Progenitor cell of endocrine pancreas (in vitro differentiated cells): ENCODE measurements at places on chromosomes 16 and 17.

DNA sequence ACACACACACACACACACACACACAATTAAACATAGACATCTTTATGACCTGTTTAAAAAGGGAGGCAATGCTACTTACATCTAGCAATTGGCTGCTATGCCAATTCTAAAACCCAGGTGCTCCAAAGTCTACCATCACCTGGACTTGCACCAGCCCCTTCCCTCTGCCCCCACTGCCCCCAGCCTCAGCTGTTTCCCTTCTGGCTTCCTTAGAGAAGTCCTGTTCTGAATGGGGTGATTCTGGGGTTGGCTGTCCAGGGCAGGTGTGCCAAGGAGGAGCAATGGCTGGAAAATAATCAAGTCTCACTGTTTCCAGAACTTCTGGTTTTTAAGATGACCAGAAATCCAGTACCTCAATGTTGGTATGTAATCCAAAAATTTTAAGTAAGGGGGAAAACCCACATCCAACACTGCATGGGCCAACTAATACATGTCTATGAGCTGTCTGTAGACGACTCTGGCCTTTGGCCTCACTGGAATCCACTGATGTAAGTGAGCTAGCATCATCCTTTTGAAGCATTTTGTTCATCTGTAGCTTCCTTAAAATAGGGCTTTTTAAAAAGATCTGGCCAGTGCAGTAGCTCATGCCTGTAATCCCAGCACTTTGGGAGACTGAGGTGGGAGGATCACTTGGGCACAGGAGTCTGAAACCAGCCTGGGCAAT, 2.1 kb downstream of the IFT20 start:
- no peak for DNase-seq

- DNase-seq = no peak
Measured at GRCh38 chr16:69632828-69633227, 67.1 kb downstream of the NFAT5 start.

DNA sequence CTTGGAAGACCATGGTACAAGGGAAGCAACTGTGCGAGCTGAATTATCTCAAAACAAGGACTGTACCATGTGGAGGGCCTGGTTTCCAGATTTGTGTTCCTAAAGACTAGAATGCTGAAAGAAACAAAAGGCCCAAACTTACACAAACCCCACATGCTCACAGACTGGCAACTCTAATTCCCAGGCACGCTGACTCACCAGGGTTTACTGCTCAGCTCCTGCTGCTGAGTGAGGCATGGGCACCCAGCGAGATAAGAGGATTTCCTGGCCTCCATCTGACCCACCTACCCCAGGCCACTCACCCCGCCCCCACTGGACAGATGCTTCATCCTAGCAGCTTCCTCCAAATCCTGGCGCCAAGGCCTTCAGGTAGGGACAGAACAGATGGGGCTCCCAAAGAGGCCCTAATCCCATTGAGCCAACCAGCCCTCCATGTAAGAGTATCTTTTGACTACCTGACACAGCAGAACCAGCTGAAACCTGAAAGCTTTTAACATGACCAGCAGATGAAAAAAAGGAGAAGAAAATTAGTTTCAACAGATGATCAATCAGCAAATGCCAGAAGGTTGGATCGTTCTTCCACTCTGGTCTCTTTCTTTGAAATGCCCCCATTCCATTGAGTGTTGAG, 33.9 kb downstream of the DCUN1D3 start:
- no peak for DNase-seq

GRCh38 chr16:10485698-10486382, 94.6 kb downstream of the EMP2 start:
- DNase-seq = no peak

- no peak for DNase-seq
Measured at GRCh38 chr16:89120921-89121351, 27.3 kb downstream of the ACSF3 start.

GRCh38 chr16:51523400-51523799, 372.3 kb upstream of the SALL1 start:
- no peak for DNase-seq

GRCh38 chr17:72850410-72851118, 241.9 kb downstream of the SLC39A11 start:
- no peak for DNase-seq

DNA sequence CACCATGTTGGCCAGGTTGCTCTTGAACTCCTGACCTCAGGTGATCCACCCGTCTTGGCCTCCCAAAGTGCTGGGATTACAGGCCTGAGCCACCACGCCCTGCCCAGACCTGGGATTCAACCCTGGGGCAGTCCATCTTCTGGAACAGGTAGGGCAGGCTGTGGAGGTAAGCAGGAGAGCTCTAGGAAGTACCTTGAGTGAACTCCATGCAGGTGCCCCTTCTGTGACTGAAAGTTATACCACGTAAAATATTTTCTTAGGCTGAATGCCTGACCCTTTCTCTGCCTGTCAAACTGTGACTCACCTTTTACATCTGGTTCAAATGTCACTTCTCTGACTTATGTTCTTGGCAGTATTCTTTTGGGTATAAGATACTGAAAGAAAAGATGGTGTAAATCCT, 86.7 kb upstream of the ELAC2 start:
- no peak for DNase-seq

GRCh38 chr17:10226930-10227695, 28.7 kb upstream of the GAS7 start:
- DNase-seq = peak; percentile 19

- DNase-seq = no peak
Measured at GRCh38 chr16:67024384-67025209, 4.4 kb upstream of the CBFB start.

- DNase-seq = no peak
Measured at GRCh38 chr16:56632156-56632847, at the start of gene MT1M. MT1M (plus strand) TSS chr16:56632659; CDS start chr16:56632732, 73 bp downstream.

DNA sequence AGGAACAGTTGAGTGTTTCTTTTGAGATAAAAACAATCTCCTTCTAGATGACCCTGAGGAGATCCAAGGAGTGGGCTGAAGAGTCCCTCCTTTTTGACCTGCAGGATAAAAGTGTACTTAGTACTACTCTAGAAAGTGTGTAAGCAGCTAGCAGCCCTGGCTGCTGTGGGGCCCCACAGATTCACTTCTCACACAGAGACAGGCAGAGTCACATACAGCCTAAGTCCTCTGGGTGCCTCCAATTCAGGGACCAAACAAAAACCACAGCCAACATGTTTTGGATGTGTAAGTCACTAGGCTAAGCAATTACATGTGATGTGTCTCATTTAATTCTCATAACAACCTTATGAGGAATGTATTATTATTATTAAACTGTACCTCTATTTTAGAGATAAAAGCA, 97.1 kb downstream of the TMEM100 start:
- no peak for DNase-seq

GRCh38 chr17:27818401-27819105, 18.2 kb upstream of the NOS2 start:
- DNase-seq = no peak

DNA sequence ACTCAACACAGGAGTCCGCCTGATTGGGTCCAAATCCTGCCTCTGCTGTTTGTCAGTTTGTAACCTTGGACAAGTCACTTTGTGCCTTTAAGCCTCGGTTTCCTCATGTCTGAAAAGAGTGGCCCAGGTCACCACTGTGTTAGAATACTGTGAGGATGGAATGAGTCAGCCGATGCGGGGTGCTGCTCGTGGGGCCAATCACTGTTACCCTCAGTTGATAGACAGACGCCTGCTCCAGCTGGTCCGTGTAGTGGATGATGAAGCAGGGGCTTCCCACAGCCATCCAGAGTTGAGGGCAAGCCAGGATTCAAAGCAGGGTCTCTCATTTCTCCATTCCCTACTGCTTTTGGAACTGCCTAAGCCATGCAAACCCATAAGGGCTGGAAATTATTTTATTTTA, 5.8 kb downstream of the FBXL19 start:
- no peak for DNase-seq

GRCh38 chr17:33684735-33685134, 391.6 kb upstream of the ASIC2 start:
- no peak for DNase-seq

- DNase-seq = no peak
Measured at GRCh38 chr17:41382394-41382793, 288 bp upstream of the KRT34 start.

DNA sequence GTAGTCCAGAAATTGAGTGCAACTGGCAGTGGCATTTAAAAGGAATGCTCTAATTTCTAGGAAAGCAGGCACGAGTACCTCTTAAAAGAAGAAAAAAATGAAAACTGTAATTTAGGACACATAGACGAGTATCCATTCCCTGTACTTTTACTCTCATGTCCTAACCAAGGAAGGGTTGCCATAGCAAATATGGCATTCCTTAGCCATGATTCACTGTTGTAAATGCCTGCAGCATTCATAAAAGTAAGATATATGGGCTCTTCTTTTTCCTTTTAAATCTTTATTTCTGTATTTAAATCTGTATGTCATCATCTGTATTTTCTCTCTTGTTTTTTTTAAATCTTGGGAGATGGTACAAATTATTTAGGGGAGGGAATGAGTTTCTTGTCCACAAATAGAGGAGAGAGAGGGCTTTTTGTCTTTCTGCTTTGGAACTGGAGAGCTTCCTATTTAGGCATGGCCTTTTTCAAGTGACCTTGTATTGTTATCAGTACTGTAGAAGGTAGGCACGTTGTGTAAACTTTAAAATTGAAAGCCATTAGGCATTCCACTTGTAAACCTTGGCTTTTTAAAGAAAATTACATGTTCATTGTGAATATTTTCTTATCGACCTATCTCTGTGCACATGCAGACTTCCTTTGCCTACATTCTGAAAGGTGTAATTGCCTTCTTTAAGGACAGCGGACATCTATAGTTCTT, 50.0 kb downstream of the TENT4B start:
- no peak for DNase-seq

- DNase-seq = no peak
Measured at GRCh38 chr17:39222866-39223834, 2.6 kb downstream of the STAC2 start.

DNA sequence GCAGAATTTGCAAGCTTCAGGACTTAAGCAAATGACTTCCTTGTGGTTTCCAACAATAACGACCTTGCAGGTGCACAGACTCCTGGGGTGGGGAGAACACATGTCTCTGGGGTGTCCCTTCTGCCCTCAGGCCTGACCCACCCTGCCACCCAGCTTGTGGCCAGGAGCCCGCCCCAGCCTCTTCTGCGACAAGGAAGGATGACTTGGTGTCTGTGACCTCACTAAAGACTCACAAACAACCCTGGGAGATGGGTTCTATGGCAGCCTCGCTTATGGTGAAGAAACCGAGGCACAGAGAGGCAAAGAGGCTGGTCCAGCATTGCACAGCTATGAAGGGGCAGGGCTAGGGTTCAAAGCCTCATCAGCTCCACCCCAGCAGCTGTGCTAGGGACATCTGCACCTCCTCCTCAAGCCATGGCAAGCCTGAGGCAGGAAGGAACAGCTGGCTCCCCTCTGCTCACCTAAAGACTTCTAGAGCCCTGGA, 2.6 kb downstream of the ATP2A3 start:
- DNase-seq = no peak

GRCh38 chr17:83080858-83081683, 1.7 kb downstream of the METRNL start:
- DNase-seq = no peak

- no peak for DNase-seq
Measured at GRCh38 chr17:64565563-64565962, 58.8 kb downstream of the CEP95 start.

- no peak for DNase-seq
Measured at GRCh38 chr16:81456523-81457325, 12.1 kb downstream of the CMIP start.

DNA sequence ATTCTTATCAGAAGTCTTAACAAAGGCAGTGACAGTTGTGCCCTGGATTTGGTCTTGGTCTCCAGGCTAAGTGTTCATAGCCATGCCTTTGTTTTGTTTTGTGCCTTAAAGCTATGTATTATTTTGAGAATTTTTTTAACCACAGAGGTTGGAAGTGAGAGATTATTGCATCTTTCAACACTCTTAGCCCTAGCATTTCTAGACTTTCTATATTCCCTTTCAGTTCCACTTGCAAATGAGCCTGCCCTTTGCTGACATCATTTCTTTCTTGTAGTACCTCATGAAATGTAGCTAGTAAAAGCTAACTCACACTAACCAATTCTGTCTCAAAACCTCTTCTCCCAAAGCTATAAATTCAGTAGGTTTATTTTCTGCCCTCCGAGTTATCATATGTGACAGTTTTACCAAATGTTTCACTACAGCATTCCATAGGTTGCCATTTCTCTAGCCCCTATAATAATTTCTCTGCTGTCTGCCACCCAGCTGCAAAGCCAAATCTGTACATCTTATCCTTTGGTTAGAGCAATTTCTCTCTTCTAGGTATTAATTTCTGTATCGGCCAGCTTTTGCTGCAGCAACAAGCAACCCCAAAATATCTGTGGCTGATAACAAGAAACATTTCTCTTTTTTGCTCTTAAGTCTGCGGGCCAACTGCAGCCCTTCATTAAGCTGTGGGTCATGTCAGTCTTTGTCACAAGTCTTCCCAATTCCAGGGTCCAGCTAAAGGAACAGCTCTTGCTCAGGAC, 14.2 kb upstream of the CCL1 start:
- no peak for DNase-seq

GRCh38 chr16:46918905-46919792, 35.0 kb downstream of the GPT2 start:
- no peak for DNase-seq

DNA sequence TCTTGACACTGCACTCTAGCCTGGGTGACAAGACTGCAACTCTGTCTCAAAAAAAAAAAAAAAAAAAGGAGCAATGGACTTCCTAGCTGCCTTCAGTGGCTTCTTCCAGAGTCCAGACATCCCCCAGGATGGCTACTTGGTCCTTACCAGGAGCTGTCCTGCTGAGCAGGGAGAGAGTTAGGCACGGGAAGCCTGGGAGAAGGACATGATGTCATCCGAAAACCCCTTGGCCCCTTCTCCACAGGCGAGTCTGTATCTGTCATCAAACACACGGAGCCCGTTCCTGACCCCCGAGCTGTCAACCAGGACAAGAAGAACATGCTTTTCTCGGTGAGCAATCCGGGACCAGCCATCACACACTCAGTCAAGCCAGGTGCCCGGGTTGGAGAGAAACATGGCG, 8.7 kb downstream of the ATP2A1 start:
- DNase-seq = no peak

- no peak for DNase-seq
Measured at GRCh38 chr16:87012954-87013938, 303.9 kb downstream of the C16orf95 start.

DNA sequence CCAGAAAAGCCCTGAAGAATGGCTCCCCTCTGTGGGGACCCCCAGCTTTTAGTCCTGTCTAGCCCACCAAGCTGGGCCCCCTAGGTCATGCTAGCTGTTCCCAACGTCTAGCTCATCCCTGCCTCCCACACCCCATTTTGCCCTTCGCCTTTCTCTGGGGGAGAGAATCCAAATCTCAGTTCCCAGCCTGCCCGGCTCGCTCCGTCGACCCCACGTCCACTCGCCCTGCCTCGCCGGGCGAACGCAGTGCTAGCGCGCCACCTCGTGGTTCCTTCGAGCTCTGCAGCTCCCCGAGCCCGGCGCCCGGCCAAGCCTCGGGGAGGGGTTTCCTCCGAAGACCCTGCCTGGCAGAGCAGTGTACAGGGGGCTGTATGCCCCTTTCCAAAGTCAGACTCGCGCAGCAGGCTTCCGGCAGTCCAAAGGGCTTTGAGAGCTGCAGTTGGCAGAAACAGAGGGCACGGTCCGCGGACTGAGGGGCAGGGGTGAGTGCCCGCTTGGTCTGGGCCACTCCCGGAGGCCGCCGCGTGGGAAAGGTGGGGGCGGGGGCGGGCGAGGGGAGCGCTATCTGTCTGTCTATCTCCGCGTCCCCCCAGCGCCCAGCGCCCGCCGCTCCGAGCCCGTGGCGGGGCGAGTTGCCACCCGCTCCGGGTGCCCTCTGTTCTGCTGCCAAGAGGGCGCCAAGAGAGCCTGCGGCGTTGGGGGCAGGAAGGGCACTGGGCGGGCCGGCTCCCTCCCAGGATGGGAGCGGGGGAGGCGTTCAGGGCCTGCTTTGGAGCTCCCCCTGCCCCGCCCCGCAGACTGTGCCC, 1.7 kb upstream of the DLX3 start:
- peak; percentile 80 for DNase-seq

GRCh38 chr17:50659179-50659578, 24.5 kb downstream of the ABCC3 start:
- DNase-seq = no peak
